ENCODE measurements at places on chromosomes 2 and 18.
A peak's percentile ranks its signal among the peaks of the same experiment; 100 is the strongest.

DNA sequence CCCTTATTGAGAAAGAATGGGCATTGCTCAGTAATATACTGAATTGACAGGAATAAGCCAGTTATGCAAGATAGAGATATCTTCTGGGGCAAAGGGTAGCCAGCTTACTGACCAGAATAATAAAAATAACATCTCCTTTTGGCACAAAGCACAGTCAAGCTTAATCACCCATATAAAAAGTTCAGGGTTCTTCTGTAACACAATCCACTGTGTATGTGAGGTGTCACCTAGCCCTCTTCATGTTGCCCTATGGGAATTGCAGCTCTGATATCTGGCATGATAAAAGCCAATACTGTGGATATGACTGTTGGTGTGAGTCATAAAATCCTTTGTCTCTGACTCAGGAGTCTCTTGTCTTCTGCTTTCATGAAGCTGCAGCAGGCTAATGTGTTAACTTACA is 90.8 kb downstream of the DSEL start:
- DNase-seq = no peak

- no peak for DNase-seq
These were observed 203.2 kb upstream of the CYP26B1 start for GRCh38 chr2:72350852-72351251.

DNA sequence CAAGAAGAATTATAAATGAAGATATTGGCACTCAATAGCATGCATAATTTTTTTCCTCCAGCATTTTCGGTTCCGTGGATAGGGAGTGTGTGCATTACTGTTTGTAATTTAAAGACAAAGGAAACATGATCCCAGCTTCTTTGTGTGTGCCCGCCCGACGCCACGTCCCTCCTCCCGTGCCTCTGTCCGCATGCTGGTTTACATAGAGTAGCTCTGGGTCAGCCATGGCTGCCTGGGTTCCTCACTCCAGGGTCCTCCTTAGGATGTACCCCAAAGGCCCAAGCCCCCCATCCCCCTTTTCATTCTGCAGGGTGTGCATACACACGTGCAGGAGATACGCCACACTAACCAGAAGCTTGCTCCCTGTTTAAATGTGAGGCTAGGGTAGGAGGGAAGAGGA is 214.7 kb downstream of the KLHL29 start:
- DNase-seq = peak; percentile 50

- DNase-seq = no peak
These were observed 22.0 kb downstream of the IRS1 start for GRCh38 chr2:226777611-226778010.

DNA sequence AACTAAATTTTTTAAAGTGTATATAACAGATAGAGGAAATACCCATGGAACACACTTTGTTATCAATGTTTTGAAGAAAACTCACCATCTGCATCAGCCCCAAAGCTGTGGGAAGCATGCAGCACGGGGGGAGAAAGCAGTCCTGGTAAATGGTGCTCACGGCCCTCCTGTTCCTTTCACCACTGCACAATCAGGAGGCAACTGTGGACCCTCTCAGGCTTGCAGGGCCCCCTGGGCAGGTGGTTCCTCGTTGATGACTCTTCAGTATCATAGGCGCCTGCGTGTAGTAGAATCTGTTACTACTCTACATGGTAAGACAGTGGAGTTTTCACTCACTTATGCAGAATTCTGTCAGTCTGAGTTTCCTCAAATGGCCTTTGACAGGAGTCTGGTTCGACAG is 4.9 kb upstream of the CNDP1 start:
- no peak for DNase-seq

DNA sequence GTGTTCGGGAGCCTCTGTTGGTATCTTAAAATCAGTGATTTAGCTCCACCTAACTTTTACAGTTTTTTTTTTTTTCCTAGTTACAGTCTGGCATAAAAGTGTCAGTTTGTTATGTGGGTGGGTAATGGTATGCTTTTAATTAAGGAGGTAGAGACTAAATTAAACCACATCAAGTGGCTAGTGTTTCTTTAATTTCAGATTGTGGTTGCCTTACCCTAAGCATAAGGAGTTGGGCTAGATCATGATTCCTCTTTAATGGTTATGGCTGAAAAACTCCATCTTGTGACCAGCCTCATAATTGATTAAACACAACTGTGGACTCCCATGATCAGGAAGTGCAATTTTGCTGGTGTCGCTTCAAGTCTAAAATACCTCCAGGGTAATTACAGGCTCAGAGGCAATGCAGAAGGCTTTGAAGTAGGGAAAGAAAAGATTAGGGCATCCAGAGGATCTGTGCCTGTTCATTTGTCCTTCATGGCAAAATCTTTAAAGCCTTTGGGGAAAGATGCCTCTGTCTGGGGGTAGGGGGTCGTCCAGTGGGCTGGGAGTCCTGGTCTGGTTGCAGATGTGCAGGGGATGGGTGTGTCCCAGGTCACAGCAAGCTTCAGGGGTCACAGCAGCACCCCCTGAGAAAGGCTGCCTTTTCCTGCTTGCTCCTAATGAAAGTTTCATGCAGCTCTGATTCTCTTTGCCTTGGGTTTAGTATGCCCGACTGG is 579.2 kb downstream of the BCL11A start:
- no peak for DNase-seq

GRCh38 chr2:28949617-28950305 is 31.3 kb upstream of the TOGARAM2 start:
- DNase-seq = no peak

GRCh38 chr2:238669046-238669445 is 178.8 kb upstream of the TWIST2 start:
- no peak for DNase-seq

DNA sequence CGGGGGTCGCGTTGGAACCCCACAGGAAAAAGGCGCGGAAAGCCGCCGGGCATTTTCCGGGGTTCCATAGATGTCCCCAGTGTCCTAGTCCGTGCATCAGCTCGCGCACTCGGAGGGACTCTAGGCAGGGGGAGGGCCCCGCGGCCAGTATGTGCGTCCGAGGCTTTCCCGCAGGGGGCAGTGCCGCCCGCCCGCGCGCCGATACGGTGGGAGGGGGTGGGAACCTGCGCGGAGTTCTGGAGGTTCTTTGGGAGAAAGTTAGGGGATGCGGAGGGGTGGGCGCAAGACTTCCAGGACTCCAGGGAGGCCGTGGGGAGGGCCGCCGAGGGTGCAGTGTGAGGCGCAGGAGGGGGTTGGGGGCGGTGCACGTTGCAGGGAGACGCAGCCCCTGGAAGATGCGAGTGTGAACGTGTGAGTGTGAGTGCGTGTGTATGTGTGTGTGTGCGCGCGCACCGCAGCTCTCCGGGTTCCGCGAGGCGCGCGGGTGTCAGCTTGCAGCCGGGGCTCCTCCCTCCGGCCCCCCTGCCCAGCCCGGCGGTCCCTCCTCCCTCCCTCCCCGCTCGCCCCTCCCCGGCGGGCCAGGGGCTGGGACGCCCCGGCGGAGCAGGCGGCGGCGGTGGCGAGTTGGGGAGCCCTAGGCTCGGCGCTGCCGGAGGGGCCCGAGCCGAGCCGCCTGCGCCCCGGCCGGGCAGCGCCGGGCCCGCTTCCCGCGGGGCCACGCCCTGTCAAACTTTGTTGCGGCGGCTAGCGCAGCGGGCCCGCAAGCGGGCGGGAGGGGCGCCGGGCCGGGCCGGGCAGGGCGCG is at the start of gene TCF7L1:
TSS of gene TCF7L1 (plus strand) at position 559 of the 804 bp plus-strand sequence. CDS start 293 bp downstream, outside the sequence.
- DNase-seq = no peak

- no peak for DNase-seq
These were observed 29.3 kb downstream of the CDH20 start for GRCh38 chr18:61362511-61362910.
